ENCODE measurements at places on chromosomes 16 and 17.

GRCh38 chr16:78877114-78877655 is 723.4 kb downstream of the MAF start:
- no peak for DNase-seq

DNA sequence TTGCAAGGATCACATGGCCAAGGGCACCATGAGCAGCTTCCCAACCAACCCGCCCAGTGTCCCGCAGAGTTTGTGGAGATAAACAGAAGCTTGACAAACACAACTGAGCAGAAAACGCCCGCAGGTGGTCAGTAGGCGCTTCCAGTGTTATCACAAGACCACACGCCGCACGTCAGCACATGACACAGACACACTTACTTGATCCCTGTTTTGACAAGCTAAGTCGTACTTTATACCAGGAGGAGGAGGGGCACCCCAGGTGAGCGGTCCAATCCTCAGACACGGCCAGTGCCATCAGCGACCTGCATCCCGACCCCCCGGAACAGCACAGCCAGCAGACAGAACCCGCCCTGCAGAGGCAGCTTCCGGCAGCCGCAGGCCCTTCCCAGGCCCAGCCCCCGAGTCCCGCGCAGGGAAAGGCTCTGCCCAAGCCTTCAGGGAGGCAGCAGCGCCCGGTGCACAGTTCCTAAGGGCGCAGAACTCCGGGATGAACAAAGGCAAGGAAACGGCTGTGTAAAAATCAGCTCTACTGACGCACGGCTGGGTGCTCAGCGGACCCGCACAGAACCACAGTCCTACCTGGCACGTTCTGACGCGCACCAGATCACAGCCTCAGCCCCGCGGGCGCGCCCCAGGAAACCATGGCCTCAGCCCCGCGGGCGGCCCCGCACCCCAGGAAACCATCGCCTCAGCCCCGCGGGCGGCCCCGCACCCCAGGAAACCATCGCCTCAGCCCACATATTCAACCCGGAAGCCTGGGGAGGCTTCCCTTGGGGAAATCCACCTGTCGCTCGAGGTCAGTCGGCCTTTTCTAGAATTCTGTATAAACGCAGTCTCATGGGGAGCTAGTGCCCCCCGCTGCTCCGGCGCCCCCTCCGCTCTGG is 27.8 kb downstream of the AXIN1 start:
- DNase-seq = no peak

GRCh38 chr17:39563476-39563875 is 44.2 kb downstream of the NEUROD2 start:
- DNase-seq = no peak

- DNase-seq = no peak
Measured at GRCh38 chr17:63095459-63095858, 129.4 kb downstream of the TANC2 start.

- DNase-seq = no peak
Measured at GRCh38 chr17:72409405-72410002, 288.7 kb downstream of the SOX9 start.

DNA sequence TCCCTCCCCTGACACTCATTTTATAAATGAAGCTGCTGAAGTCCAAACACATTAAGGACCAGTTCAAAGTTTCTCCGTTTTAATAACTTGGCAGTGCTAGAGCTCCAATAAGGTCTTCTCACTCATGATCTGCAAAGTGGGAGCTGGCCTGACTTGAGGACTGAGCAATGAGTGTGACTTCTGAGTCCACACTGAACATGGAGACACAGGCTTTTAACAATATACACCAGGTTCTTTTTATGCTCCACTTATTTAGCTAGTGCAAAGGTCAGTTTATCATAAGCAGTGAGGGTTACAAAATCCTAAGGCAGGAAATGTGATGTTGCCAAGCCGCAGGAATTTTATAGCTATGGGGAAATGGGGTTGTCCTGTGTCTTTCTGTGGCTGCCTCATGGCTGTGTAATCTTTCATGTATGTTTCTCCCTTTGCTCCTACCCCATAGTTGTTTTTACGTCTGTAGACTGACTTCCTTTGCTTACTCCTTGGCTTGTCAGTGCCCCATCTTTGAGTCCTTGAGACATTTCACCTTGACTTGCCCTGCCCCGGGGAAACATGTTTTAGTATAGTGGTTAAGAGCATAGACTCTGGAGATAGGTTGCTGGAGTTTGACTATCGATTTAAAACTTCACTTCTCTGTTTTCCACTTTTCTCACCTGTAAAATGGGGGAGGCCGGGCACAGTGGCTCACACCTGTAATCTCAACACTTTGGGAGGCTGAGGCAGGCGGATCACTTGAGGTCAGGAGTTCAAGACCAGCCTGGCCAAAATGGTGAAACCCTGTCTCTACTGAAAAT is 12.2 kb upstream of the MMD start:
- no peak for DNase-seq

- peak; percentile 65 for DNase-seq
Measured at GRCh38 chr17:77881545-77881944, 77.0 kb upstream of the TNRC6C start.

GRCh38 chr17:19651451-19652238 is 3.1 kb downstream of the ALDH3A2 start:
- DNase-seq = no peak

Measured in pons (tissue), 1 donor.